Forelimb muscle (tissue), 1 donor: ENCODE measurements at places on chromosomes 13 and 19. TPM values are rescaled to one million over a fixed set of nuclear protein-coding genes. Genes with fewer than 3 reads are reported as not detected.

Gene IGSF23
- polyA plus RNA-seq = not detected

Gene TARM1
- not detected for polyA plus RNA-seq

Gene ZNF566
- 8.5 TPM for polyA plus RNA-seq

Gene TMEM272
- polyA plus RNA-seq = 0.29 TPM

Gene SIGLEC11
- polyA plus RNA-seq = 0.77 TPM

Gene ATP12A
- polyA plus RNA-seq = not detected

Gene KLK13
- polyA plus RNA-seq = not detected

Gene CEACAM8
- 0.18 TPM for polyA plus RNA-seq

Gene FARP1
- 73.0 TPM for polyA plus RNA-seq

Gene ZNF329
- polyA plus RNA-seq = 10.6 TPM

Gene CGB5
- not detected for polyA plus RNA-seq

Gene CGB7
- 1.5 TPM for polyA plus RNA-seq

Gene CGB3
- not detected for polyA plus RNA-seq

Gene PDE4C
- 4.8 TPM for polyA plus RNA-seq

Gene ADAMTSL5
- 16.5 TPM for polyA plus RNA-seq

Gene USHBP1
- 5.6 TPM for polyA plus RNA-seq

Gene CEACAM16
- 0.37 TPM for polyA plus RNA-seq

Gene HSPB6
- polyA plus RNA-seq = 853 TPM

Gene FPR1
- polyA plus RNA-seq = 1.1 TPM

Gene TJP3
- 0.46 TPM for polyA plus RNA-seq

Gene SHANK1
- 44.4 TPM for polyA plus RNA-seq

Gene ICAM4
- polyA plus RNA-seq = 0.25 TPM

Gene WASF3
- 9.9 TPM for polyA plus RNA-seq

Gene NANOS3
- 2.0 TPM for polyA plus RNA-seq
